Activated B cell treated with CpG ODN at 0.5 μM for 24 hours (primary cell): ENCODE measurements at places on chromosomes 2 and 18. TPM values are rescaled to one million over a fixed set of nuclear protein-coding genes. Genes with fewer than 3 reads are reported as not detected.

DNA sequence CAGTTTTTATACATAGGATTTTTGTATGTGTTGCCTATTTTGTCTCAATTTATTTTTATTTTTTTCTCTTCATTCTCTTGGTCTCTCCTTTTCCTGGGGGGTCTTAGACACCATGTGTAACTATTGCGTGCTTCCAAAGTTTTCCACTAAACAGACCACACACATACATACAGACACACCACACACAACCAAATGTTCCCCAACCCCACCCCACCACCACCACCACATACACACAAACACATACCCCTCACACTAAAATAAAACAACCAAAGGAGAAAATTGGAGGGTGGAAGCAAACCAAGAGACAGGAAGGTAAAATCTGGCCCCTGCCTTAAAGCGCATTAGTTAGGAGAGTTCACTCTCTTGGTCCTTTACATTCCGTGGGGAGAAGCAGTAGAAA is 30.0 kb upstream of the ANXA4 start:
- no peak for DNase-seq

CFAP65 gene
- total RNA-seq = not detected in 2 replicates

DNA sequence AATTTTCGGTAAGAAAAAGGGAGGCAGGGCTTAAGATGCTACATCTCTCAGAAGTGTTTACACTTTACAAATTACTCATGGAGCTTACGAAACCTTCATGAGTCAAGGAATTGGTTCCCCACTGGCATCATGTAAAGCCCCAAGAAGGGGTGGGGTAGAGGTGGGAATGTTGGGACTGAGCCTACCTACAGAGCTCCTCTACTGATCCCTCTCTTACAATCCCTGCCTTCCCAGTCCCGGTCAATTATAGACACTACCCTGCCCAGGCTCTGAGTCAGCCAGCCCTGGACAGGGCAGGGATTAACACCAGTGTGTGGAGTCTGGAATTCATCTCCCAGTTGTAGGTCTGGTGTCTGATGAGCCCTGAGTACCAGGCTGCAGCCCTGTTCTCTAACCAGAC is 248.9 kb downstream of the PAX3 start:
- no peak for DNase-seq

- no peak for DNase-seq
These were observed 96.3 kb upstream of the ASB18 start for GRCh38 chr2:236360496-236360895.

GRCh38 chr2:168495524-168495923 is 39.5 kb downstream of the CERS6 start:
- DNase-seq = no peak

DNA sequence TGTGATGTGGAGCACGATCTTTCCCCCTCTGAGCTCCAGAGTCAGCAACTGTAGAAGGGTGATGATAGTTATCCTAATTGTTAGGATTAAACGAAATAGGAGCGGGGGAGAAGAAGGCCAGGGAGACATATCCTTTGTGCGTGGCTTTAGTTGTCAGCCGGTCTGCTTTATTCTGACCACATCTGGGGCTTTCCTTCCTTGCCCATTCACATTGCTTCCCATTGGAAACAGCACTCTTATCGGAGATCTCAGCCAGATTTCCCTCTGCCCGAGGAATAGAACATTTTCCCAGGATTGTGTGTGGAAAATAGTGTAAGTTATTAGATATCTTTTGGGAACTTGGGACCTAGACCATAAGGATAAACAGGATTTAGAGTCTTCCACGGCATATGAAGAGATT is 1.5 kb downstream of the RALB start:
- no peak for DNase-seq

DNA sequence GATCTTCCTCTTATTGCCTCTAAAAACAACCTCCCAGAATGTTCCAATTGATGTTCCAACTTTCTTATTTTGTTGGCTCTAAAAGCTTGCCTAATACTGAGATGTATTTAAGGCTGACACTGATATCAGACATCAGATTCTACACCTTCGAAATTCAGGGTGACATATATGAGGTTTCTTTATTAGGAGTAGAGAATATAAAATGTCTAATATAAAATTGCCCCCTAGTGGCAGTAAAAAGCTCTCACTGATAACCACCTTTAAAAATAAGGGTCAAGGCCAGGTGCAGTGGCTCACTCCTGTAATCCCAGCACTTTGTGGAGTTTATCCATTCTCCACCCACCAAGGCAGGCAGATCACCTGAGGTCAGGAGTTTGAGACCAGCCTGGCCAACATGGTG is 789.7 kb upstream of the SLC39A10 start:
- DNase-seq = no peak

VIL1 gene
- total RNA-seq = 0.07 TPM in 1 of 2 replicates, not detected in the other

LONRF2 gene
- 0.09 and 0.17 TPM in 2 replicates for total RNA-seq
